Right ventricle myocardium inferior (tissue), 1 donor: ENCODE measurements at places on chromosomes 3 and 15. TPM values are rescaled to one million over a fixed set of nuclear protein-coding genes. Genes with fewer than 3 reads are reported as not detected.

GRCh38 chr3:38960042-38960622 is 91.6 kb downstream of the SCN11A start:
- DNase-seq = no peak

DNA sequence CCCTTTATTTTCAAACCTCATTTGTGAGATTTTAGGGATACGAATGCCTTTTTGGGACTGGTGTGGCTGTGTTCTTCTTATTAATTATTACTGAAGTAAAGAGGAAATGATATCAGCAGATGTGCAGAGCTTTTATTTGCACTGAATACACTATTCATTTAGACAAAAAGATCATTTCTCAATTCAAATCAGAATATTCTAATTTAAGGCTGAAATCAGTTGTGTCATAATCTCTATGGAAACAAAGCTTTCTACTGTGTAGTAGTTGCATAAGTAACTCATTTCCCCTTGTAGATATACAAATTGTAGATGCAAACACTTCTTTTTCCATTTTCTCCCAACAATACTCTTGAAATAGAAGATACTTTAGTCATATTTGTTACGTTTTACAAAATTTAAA is 56.0 kb downstream of the PDE8A start:
- DNase-seq = no peak

- no peak for DNase-seq
These were observed 4.3 kb downstream of the PDIA5 start for GRCh38 chr3:123071146-123071545.

DNA sequence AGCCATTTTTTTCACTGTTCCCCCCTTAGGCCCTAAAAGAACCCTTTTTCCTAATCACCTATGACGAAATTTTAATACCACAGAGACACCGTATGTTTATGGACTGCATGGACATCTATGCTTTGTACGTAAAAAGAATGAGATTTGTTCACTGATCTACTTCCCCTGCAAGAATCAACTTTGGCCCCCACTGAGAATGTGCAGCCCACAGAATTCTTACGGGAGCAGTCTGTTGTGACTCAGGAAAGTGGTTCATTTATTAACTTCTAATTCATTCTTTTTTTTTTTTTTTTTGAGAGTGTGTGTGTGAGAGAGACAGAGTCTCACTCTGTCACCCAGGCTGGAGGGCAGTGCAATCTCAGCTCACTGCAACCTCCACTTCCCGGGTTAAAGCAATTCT is 17.6 kb downstream of the EIF4E3 start:
- DNase-seq = no peak

GRCh38 chr3:9214185-9214584 is 35.3 kb downstream of the SRGAP3 start:
- no peak for DNase-seq

GRCh38 chr3:37511463-37511920 is 337.1 kb upstream of the LRRFIP2 start:
- DNase-seq = no peak

- no peak for DNase-seq
These were observed 36.7 kb downstream of the ZBTB38 start for GRCh38 chr3:141405025-141405424.

DNA sequence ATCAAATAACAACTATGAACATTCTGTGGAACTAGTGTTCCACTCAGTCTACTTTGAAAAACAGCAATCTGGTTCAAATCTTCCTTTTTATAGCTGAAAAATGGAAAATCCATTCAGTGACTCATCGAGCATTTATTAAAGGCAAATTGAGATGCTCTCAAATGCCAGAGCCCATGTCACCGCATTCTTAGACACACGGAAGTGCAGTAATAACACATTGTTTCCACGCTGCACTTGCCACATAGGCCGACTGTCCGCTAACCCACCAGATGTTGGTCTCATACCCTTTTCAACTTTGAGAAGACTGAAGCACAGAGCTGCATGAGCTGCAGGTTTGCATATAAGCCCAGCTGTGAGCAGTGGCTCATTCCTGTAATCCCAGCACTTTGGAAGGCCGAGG is 95.9 kb downstream of the TMEM266 start:
- DNase-seq = no peak

- no peak for DNase-seq
These were observed 26.3 kb upstream of the DYNC1LI1 start for GRCh38 chr3:32596909-32597369.

GRCh38 chr3:117356091-117356705 is 646.6 kb downstream of the TUSC7 start:
- no peak for DNase-seq

- DNase-seq = no peak
These were observed 23.1 kb downstream of the AADAC start for GRCh38 chr3:151837057-151837456.

- no peak for DNase-seq
These were observed 24.6 kb downstream of the TRA2B start for GRCh38 chr3:185912929-185913901.

DNA sequence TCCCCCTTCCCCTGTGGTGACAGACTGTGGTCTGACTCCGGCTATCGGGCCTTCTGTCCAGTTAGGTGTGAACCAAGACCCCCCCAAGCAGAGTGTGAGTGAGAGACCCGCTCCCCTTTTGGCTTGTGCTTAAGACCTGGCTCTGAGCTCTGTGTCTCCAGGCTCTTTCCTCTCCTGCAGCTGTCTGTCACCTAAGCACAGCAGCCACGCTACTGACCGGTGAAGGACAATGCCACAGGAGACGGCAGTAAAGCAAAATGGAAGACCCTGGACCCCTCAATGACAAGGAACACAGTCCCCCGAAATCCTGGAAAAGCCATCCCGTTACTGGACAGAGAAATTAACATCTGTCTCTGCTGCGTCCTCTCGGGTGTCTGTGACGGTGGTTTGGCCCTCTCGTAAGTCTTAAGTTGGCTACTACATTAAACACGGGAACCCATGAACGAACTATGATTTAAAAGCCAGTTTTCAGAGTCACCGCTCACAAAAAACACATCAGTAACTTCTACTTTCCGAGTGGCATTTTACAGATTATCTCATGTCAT is 53.7 kb downstream of the CHSY1 start:
- no peak for DNase-seq

GRCh38 chr3:136305879-136306278 is 55.7 kb downstream of the PCCB start:
- DNase-seq = no peak

GRCh38 chr3:38005076-38006020 is 14.8 kb downstream of the VILL start:
- peak; percentile 91 for DNase-seq

GRCh38 chr3:127955728-127956127 is 40.7 kb downstream of the KBTBD12 start:
- DNase-seq = no peak

DNA sequence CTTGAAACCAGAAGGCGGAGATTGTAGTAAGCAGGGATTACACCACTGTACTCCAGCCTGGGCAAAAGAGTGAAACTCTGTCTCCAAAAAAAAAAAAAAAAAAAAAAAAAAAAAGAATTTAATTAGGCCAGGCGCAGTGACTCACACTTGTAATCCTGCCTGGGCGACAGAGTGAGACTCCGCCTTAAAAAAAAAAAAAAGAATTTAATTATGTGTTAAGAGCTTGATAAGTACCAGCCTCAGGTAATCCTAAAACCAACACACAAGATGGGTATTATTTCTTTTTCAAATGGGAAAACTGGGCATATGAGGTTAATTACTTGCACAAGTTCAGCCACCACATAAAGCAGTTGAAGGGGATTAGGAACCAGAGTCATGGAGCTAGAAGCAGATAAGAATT is 49.0 kb downstream of the PBRM1 start:
- no peak for DNase-seq

DNA sequence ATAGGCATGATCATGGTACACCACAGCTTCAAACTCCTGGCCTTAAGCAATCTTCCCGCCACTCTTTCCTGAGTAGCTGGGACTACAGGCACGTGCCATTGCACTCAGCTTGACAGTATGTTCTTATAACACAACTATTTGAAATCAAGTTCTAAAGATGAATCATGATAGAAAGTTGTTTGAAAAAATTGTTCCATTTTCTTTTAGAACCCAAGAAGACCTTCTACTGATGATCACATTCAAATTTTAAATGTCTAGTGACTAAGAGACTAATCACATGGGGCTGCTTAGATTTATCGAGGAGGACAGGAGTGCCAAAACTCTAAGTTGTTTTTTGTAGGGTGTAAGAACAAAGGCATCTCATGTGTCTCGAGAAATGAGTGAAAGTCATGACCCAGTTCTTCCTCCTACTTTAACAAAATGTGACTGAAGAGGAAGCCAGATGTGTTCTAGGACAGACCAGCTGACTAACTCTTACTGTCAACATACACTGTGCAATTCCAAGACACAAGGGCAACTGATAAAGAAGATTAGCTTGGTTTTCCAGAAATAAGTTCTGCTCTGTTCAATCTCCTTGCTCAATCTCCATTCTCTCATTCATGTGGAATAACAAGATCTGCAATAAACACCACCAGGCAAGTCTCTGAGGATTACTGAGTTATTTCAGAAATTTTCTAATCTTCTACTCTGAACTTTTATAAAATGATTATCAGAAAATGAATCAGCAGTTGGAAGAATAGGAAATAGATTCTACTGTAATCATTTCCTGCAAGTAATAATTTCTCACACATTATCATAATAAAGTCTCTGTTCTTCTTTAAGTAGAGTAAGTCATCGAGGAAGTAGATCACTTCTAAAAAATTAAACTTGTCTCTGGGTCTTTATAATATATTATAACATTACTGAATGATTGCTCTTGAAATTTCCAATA is 122.6 kb upstream of the CCNL1 start:
- DNase-seq = no peak

DNA sequence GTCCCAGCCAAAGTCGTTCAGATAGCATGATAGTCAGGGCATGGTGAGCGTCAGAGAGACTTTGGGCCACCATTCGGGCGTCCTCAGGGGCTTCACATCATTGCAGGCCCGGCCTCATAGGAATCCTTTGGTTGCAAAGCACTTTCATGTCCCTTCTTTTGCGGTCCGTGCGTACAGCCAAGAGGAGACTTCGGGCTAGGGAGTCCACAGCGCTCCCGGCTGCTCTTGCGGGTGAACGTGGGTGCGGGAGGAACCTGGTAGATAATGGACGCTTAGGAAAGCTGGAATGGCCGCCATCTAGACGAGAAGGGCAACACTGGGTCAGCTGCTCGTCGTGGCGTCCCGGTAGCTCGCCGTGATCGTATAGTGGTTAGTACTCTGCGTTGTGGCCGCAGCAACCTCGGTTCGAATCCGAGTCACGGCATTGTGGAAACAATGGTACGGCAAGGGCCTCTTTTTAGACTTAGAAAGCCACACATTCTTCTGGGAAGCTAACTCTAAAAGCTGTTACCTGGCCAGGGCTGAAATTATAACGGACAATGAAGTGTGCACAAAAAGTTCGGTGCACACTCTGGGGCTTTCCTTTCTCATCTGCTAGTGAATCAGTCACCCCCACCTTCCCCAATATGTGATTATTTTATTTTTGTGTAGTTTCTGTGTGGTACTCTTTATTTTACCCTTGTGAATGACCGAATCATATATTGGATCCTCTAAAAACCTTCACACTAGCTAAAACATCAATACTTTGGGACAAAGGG is 13.2 kb upstream of the SHF start:
- DNase-seq = peak; percentile 87

GRCh38 chr15:60661080-60661645 is 182.2 kb upstream of the ICE2 start:
- DNase-seq = no peak

DNA sequence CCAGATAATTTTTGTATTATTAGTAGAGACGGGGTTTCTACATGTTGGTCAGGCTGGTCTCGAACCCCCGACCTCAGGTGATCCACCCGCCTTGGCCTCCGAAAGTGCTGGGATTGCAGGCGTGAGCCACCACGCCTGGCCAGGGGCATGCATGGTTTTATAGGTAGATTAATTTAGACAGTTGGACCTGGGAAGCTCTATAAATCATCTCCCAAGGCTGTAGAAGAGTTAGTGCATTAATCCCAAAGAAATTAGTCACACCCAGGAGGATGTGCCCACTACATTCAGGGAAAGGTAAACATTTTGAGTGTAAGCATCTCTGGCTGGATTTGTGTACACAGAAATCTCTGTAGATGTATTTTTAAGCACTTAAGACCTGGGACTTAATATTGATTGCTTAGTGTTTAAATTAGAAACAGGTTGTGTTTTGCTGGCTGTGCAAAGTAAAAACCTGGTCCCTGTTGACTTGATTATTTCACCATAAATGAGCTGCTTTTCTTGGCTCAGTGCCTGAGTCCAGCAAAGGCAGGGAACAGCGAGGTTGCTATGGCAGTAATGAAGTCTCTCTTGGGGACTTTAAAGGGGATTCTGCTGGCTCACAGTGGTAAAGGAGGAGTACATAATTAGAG is 19.2 kb downstream of the EXOSC7 start:
- no peak for DNase-seq

- no peak for DNase-seq
These were observed 96.2 kb downstream of the CLSTN2 start for GRCh38 chr3:140031170-140031569.

DNA sequence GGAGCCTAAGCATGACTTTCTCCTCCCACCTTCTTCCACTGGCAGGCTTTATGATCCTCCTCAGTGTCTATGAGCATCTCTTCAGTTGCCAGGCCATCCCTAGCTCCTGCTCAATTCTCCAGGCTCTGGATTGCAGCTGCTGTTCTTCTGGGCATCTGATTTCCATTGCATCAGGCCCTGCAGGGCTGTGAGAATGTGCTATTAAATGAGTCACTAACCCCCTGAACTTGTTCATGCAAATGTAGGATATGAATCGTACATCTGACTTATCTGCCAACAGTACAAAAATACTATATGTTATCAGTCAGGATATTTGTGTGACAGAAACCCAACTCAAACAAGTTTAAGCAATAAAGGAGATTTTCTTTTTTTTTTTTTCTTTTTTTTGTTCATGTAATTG is 11.9 kb downstream of the GPR176 start:
- DNase-seq = no peak

GRCh38 chr15:83734487-83734886 is 80.6 kb downstream of the ADAMTSL3 start:
- no peak for DNase-seq

Gene GOLGA6B
- not detected for total RNA-seq

Gene CHRNB4
- not detected for total RNA-seq

Gene CHRM5
- not detected for total RNA-seq

Gene TM4SF4
- total RNA-seq = not detected

Gene CCR9
- not detected for total RNA-seq

Gene HGD
- total RNA-seq = not detected

Gene HRH1
- 1.8 TPM for total RNA-seq

Gene OXNAD1
- total RNA-seq = 17.2 TPM

Gene GOLGA6L7
- total RNA-seq = not detected

Gene GNAT1
- not detected for total RNA-seq
